Endothelial cell of umbilical vein (primary cell): ENCODE measurements at places on chromosomes 4 and X. TPM values are rescaled to one million over a fixed set of nuclear protein-coding genes. Genes with fewer than 3 reads are reported as not detected.

Gene ANK2
- total RNA-seq: not detected in 2 replicates

Gene RAB41
- total RNA-seq: not detected in 2 replicates

Gene DRD5
- not detected in 2 replicates for total RNA-seq

Gene UGT2A1
- total RNA-seq: not detected in 2 replicates

Gene SLC16A2
- 3.1 and 3.3 TPM in 2 replicates for total RNA-seq

Gene CT45A3
- not detected in 2 replicates for total RNA-seq

Gene LAMP2
- total RNA-seq: 128 and 135 TPM in 2 replicates

Gene PNMA6A
- total RNA-seq: 1.3 and 1.8 TPM in 2 replicates

Gene CITED1
- total RNA-seq: 0.83 TPM in 1 of 2 replicates, not detected in the other
